Stimulated activated CD8-positive, alpha-beta memory T cell treated with anti-CD3 and anti-CD28 coated beads, Interleukin-2, amount 100 ng/mL, for 48 hours (primary cell): ENCODE measurements at places on chromosomes 2 and 18.

DNA sequence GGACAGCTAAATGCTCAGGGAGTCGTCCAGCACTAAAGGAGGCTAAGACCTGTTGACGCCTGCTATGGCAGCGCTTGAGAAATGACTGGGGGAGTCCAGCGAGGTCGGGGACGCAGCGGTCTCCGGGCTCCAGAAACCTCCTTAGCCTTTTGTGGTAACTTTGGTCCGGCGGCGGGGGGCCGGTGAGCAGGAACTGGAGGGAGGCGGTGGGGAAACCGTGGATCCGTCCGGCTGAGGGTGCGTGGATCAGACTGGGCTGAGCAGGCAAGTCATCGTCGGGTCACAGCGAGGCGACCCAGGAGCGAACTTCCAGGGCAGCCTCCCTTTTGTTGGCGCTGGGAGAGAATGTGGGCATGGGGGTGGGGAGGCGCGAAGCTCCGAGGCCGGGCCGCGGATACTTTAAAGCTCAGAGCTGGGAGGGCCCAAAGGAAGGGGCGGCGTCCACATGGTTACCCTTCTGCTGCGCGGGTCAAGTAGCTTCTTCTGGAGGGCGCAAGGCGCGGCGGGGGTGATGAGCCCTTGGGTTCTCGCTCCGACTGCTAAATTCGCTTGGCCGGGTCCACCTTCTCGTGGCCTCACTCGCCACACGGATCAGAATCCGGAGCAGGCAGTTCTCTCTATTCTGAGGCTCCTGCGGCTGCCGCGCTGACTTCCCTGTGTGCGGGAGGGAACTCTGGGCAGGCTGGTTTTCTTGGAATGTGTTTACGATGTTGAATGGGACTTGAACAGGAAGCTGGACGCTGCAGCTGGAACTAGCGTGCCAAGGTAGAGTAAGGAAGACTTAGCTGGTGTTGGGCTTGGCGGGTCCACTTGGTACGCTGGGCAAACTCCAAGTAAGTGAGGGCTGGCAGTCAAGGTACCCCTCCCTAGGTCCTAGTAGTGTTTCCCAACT, 920 bp downstream of the GULP1 start:
- DNase-seq, result no peak

- no peak for DNase-seq
Measured at GRCh38 chr2:178426388-178426787, 24.6 kb downstream of the PRKRA start.

DNA sequence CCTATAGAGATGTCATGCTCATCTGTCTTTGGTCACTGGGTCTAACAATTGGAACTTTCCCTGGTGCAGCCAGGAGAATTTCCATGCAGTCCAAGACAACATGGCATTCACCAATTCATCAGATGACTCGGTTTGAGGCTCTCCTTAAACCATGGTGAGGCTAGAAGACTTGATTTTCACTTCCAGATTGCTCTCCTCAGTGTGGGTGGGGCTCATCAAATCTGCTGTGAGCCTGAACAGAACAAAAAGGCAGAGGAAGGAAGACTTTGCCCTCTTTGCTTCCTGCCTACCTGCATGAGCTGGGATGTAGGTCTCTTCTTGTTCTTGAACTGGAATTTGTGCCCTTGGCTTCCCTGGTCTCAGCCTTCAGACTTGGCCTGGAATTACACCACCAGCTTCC, 203.4 kb upstream of the TRIB2 start:
- DNase-seq, result no peak

DNA sequence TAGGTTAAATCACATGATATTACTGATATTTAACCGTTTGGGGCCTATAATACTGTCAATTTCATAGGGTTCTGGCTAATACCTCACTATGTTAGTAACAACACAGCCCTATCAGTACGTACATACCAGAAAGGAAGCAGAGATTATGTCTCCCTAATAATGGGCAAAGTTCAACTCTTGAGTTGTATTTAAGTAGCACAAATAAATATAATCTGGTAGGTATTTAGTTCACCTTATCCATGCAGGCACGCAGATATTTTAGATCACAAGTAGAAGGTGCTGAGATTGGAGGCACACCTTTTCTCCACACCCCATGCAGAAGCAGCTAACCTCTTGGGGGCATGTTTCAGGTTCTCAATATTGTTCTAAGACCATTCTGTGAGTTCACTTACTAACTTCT, 118.9 kb downstream of the IRS1 start:
- DNase-seq, result no peak

DNA sequence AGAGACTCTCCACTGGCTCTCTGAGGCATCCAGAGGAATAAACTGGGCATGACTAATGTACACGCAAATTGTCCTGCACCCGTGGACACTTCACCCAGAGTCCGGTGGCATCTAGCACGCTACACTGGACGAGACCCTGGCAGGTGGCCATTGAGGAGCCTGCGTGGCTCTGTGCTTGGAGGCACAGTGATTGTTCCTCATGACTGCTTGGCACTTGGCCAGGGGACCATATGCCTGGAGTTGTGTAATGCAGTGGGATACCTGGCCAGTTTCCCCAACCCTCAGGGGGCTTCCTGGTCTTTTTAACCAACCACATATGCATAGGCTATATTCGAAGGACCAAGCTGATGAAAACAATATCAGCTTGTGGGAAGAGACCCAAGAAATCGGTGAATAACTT, 66.6 kb downstream of the MTCL1 start:
- no peak for DNase-seq

- DNase-seq, result peak; percentile 36
Measured at GRCh38 chr2:96554293-96555145, 18.0 kb downstream of the ARID5A start.

GRCh38 chr2:1026141-1026540, 75.5 kb downstream of the SNTG2 start:
- no peak for DNase-seq

- no peak for DNase-seq
Measured at GRCh38 chr2:207765547-207765946, 4.2 kb downstream of the FZD5 start.

DNA sequence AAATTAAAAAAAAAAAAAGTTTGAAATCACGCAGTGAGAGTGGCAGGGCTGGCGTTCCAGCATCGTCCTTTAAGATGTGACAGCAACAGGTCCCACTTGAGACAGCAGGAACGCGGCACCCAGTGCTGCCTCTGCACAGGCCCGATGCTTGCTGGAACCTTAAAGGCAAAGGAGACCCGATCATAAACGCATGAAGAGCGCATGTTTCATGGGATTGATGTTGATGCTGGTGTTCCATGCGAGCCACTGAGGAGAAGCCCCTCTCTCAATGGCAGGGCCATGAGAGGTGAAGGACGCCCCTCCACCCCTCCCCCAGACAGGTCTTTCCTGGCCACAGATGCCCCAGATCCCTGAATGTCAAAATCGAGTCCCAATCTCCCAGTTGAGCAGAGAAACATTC, 17.9 kb upstream of the ALPI start:
- DNase-seq, result no peak

DNA sequence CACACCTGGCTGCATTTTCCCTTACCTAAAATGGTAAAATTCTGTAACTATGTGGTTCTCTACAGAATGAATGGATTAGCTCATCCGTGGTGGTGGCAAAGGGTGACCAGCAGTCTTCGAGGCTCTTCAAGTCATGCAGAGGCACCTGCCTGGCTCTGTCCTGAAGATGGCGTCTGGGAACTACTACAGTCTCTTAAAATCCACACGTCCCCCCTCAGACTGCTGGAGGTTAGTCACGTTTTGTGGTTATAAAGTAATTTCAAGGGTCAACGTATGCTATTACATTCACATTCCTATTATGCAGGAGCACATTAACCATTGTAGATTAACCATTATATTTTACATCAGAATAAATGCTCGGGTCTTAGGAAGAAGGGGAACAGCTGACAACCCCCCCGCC, 616.7 kb downstream of the GALR1 start:
- no peak for DNase-seq

GRCh38 chr18:24628326-24628725, 167.9 kb downstream of the HRH4 start:
- DNase-seq, result no peak

- DNase-seq, result no peak
Measured at GRCh38 chr2:231223458-231223976, 25.1 kb downstream of the ARMC9 start.

GRCh38 chr2:133266041-133266925, 302.0 kb downstream of the NCKAP5 start:
- no peak for DNase-seq

DNA sequence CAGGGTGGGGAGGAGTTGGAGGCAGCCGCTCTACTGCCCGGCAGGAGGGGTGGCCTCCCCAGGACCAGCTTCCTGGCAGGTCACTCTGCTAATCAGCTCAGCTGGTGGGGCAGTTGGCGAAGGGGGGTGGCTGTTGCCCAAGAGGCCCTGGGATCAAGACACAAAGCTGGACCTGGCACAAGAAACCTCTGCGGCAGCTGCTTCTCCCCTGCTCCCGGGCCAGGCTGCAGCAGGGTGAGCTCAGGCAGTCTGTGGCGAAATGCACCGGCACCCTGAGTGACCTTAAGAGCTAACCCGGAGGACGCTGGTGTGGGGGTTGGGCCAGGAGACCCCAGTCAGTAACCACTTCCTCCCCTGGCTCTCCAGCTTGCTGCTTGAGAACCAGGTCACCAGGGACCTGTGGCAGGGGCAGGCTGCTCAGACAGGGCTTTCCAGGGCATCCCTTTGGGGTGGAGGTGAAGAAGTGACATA, 31.1 kb downstream of the TOGARAM2 start:
- DNase-seq, result no peak
